ENCODE measurements at places on chromosomes 4 and X.

DNA sequence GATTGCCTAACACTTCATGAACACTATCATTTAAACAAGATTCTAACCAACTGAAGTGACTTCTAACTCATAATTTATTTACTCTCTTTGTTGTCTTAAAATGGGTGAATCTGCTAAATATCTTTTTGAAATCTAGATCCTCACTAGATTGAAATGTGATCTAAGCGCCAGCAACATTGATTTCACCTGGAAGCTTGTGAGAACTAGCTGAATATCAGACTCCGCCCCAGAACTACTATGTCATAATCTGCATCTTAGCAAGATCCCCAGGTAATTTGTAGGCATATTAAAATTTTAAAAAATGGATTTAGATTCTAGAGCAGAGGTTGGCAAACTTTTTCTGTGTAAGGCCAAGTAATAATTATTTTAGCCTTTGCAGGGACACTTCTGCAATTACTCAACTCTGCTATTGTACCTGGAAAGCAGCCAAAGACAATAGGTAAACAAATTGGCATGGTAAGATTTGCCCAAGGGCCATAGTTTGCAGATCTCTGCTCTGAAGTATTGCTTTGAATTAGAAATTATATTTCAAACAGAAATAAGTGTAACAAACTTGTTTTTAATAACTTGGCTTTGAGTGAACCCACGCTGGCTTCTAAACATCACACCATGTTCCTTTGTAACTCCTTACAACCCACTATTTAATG lies 121.5 kb downstream of the REELD1 start:
- DNase-seq = no peak

DNA sequence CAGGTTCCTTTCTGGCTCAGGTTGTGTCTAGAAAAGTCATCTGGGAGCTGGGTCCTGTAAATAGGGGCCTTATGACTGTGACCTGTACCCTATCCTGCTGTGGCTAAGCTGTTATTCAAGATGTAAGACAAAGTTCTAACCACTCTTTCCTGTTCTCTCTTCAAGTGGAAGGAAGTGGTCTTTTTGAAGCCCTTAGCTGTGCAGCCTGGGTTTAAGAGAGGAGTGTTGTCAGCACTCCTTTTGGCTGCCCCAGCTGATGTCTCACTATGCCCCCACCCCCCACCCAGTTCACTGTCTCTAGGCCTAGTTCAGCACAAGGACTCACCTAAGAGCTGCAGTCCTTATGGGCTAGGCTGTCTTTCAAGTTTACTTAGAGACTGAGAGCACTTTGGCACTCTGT lies 1069.5 kb downstream of the FAM133A start:
- no peak for DNase-seq

DNA sequence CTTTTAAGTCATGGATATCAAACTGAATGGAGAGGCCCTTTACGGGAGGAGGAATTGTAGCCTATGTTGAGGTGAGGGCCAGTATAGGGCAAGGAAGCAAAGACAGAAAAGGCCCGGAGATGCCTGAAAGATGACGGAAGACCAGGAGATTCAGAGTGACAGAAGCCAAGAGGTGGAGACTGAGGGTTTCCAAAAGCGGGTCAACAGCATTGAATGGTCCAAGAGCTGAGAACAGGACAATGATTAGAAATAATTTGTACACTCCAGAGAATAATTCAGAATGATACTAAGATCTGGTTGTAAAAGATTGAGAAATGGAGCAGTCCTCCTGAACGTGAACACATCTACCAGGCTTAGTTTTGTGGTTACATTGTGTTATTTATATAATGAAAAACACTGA lies 45.5 kb upstream of the ZNF518B start:
- DNase-seq = no peak

- DNase-seq = no peak
Observed at GRCh38 chrX:130027569-130027968, 45.1 kb downstream of the BCORL1 start.

DNA sequence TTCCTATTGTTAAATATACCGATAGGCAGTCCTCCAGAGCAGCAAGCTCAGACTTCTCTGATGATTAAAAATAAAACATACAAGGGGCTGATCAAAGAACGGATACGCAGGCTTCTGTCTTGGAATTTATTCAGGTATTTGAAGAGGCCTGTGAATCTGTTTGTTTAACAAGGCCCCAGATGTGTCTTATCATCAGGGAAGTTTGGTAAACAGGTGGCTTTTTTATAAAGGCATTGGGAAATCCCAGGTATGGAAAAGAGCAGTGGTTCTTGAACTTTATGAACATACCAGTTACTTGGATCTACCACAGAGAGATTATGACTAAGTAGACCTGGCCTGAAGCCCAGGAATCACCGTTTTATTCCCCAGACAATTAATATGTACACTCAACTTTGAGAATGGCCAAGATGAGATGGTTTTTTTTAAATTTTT lies 47.9 kb downstream of the SOWAHB start:
- DNase-seq = no peak

DNA sequence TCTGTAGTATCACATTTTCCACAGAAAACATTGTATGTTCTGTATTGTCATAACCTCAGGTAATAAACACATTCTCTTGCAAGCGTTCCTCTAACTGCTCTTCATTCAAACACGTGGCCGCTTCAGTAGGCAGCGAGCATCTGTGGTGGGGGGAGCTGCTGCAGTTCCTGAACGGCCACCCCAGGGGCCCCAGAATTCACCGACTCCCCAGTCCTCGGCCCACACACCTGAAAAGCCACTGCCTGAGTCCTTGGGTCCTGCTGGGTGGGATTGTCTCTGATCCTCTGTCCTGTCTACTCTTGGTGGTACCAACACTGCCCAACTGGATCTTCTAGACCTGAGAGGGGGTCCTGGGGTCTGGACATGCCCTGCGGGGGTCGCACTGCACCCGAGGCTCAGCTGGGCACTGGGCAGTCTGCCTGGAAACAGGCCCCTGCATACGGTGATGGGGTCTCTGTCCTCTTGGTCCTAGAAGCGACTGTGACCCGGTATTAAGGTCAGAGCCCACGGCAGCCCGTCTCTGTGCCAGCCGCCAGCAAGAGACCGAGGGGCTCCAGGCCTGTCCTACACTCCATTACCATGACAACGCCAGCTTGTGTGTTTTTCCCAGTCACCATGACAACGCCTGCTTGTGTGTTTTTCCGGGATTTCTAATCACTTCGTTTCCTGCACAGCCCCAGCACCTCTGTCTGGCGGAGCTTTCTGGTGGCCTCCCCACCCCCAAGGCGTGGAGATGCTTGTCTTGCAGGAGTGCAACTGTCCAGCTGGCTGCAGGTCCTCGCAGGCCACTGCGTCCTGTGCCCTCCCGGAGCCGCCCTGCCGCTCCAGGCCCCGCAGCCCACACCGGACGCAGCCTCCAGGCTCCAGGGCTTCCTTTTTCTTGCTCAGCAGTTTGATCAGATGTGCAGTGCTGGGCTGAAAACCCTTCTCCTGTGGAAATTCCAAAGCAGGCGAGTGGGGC lies 16.0 kb downstream of the CTBP1 start:
- DNase-seq = no peak

GRCh38 chr4:22435652-22436051 lies 80.2 kb downstream of the ADGRA3 start:
- no peak for DNase-seq

DNA sequence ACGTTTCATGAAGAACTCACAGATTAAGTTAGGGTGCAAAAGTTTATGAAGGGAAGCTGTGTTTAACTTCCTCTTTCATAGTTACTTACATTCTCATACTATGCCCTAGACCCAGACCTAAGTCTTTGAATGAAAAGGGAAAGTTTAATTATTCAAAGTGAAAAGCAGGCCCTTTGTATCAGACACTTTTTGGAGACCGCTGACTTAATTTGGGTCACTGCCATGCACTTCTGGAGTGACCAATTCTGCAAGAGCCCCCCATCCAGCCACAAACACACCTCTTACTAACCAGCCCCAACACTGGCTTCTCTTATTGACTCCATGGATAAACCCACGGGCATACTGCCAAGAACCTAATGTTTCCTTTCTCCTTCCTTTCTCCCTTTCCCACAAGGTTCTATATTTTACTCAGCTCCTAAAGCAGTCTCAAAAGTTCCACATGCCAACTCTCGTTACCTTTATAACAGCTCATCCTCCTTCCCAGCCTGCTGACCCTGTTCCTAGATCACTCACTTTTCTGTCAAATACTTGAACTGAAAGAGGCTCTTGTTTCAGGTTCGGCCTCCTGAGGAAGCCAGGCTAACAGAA lies 34.5 kb downstream of the ABCE1 start:
- no peak for DNase-seq

All from NCI-H1694 (cell line).